Aorta (tissue), 5 donors: ENCODE measurements at places on chromosomes 12 and 14. TPM values are rescaled to one million over a fixed set of nuclear protein-coding genes. Genes with fewer than 3 reads are reported as not detected.

The PLA2G1B gene
- total RNA-seq = 0.91 TPM

- H3K27ac ChIP-seq = no peak overlapping the region
- no peak for DNase-seq
- no peaks in the 10 kb centered on the region for H3K4me1 ChIP-seq
- no peak overlapping the region for H3K4me3 ChIP-seq
- H3K27me3 ChIP-seq = no peaks in the 10 kb centered on the region
Measured at GRCh38 chr12:129258781-129259318, 405.6 kb downstream of the GLT1D1 start.

GRCh38 chr12:113260127-113260526 lies 38.9 kb downstream of the TPCN1 start:
- no peaks in the 10 kb centered on the region for H3K27me3 ChIP-seq
- no peak for DNase-seq
- peak overlapping the region; percentile 41 for H3K27ac ChIP-seq
- no peak overlapping the region for H3K4me3 ChIP-seq
- no peaks in the 10 kb centered on the region for H3K36me3 ChIP-seq
- peaks cover 5% of the 10 kb centered on the region for H3K4me1 ChIP-seq

The SMIM41 gene
- total RNA-seq = 0.84 TPM

The SLC4A8 gene
- 3.2 TPM for total RNA-seq

The ERBB3 gene
- 5.1 TPM for total RNA-seq

DNA sequence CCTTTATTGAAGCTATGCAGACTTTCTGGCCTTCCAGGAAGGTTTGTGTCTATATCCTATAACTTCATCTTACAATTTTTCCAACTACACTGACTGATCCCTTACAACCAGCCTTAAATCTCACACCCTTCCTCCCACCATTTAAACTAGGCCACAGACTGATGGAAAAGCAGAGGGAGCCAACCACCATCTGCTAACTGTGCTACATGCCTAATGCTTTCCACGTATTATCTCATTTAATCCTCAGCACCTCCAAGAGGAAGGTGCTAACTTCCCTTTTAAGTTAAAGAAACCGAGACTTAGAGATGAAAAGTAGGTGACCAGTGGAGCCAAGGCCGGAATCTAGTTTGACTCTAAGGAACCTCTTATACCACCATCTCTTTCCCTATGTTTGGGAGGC lies 22.7 kb upstream of the BLTP3B start:
- H3K27ac ChIP-seq = no peak overlapping the region
- H3K4me1 ChIP-seq = no peaks in the 10 kb centered on the region
- H3K4me3 ChIP-seq = no peak overlapping the region
- no peaks in the 10 kb centered on the region for H3K27me3 ChIP-seq
- H3K36me3 ChIP-seq = no peaks in the 10 kb centered on the region

The ACADS gene
- total RNA-seq = 11.3 TPM

- no peak for DNase-seq
- peaks cover 2% of the 10 kb centered on the region for H3K27me3 ChIP-seq
- H3K4me1 ChIP-seq = no peaks in the 10 kb centered on the region
- H3K4me3 ChIP-seq = no peak overlapping the region
Measured at GRCh38 chr12:119005913-119006312, 24.6 kb downstream of the SRRM4 start.

- no peaks in the 10 kb centered on the region for H3K27me3 ChIP-seq
- peaks cover 11% of the 10 kb centered on the region for H3K4me1 ChIP-seq
- H3K36me3 ChIP-seq = no peaks in the 10 kb centered on the region
- no peak for DNase-seq
Measured at GRCh38 chr14:23093991-23094665, 808 bp downstream of the ACIN1 start.

DNA sequence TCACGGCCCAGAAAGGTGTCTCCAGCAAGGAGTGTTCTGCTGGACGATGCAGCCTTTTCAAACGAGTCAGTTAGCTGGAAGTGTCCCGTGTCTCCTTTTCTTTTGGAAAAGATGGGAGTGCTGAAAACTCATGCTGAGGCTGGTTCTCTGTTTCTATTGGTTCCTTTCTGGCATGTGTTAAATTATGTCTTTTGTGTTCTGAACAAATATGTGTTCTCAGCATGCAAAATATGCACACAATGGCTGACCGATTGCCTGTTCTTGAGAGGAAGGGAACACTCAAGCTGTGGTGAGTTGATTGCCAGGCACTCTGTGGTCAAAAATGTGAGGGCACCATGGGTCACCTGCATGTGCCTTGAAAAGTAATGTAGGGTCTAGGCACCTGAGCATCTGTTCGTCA lies 181.3 kb downstream of the CACNA1C start:
- no peak for DNase-seq
- H3K4me1 ChIP-seq = peaks cover 8% of the 10 kb centered on the region
- H3K4me3 ChIP-seq = no peak overlapping the region
- H3K27ac ChIP-seq = peak overlapping the region; percentile 53

GRCh38 chr12:130627175-130627574 lies 88.9 kb downstream of the RIMBP2 start:
- no peak overlapping the region for H3K27ac ChIP-seq
- no peaks in the 10 kb centered on the region for H3K27me3 ChIP-seq
- DNase-seq = peak; percentile 33
- H3K36me3 ChIP-seq = no peaks in the 10 kb centered on the region
- no peak overlapping the region for H3K4me3 ChIP-seq
- H3K4me1 ChIP-seq = no peaks in the 10 kb centered on the region

GRCh38 chr12:68675101-68675842 lies 11.5 kb upstream of the NUP107 start:
- no peaks in the 10 kb centered on the region for H3K4me1 ChIP-seq
- H3K4me3 ChIP-seq = no peak overlapping the region
- no peaks in the 10 kb centered on the region for H3K36me3 ChIP-seq
- DNase-seq = no peak
- H3K27ac ChIP-seq = no peak overlapping the region

DNA sequence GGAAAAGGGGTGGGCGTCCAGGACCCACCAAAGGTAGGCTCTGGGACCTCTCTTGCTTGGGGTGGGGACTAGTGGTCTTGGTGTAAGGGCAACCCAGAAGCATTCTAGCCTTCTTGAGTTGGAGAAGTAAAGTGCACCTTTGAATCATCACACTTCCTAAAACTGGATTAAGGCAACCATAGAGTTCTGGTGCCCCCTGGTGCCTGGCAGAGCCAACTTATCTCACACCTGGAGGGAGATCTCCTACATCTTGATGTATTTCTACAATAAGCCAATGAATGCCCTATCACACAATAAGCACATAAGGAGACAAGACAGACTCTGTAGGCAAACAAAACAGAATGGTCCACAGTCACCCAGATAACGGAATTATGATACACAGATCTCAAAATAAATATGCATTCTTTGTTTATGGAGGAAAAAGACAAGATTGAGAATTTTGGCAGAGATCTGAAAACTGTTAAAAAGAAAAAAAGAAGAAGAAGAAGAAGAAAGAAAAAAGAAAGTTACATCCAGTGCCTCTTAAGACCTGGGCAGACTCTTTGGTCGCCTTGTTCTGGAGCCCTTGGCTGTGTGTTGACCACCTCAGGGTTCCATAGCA lies 95.9 kb upstream of the PPP2R5C start:
- no peak for DNase-seq
- peaks cover 3% of the 10 kb centered on the region for H3K27me3 ChIP-seq
- no peak overlapping the region for H3K4me3 ChIP-seq

The PLXNC1 gene
- 7.5 TPM for total RNA-seq

DNA sequence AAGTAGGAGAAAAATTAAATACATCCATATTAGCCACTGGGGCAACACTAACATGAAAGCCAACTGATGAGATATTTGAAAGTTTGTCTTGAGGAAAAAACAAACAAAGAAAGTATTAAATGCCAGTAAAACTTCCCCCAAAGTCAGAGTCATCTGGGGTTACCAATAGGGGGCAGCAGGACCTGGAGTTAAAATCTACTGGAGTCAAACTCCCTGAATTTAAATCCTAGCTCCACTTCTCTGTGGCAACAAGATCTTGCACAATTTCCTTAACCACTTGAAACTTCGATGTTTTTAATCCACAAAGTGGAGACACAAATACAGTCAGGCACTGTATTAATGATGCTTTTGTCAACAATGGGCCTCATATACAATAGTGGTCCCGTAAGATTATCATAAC lies 14.4 kb downstream of the PLEKHG7 start:
- no peak overlapping the region for H3K27ac ChIP-seq
- no peaks in the 10 kb centered on the region for H3K4me1 ChIP-seq
- H3K4me3 ChIP-seq = no peak overlapping the region

GRCh38 chr14:37932008-37932407 lies 275.7 kb upstream of the SSTR1 start:
- no peak for DNase-seq
- peaks cover 2% of the 10 kb centered on the region for H3K27me3 ChIP-seq
- H3K36me3 ChIP-seq = no peaks in the 10 kb centered on the region
- H3K4me3 ChIP-seq = no peak overlapping the region

The FOXG1 gene
- not detected for total RNA-seq

The DYRK2 gene
- 26.7 TPM for total RNA-seq

- H3K4me3 ChIP-seq = no peak overlapping the region
- H3K36me3 ChIP-seq = peaks cover 4% of the 10 kb centered on the region
- H3K27me3 ChIP-seq = no peaks in the 10 kb centered on the region
- H3K4me1 ChIP-seq = no peaks in the 10 kb centered on the region
- no peak for DNase-seq
Measured at GRCh38 chr12:106431839-106432411, 74.4 kb downstream of the POLR3B start.

The FOXM1 gene
- 1.6 TPM for total RNA-seq

DNA sequence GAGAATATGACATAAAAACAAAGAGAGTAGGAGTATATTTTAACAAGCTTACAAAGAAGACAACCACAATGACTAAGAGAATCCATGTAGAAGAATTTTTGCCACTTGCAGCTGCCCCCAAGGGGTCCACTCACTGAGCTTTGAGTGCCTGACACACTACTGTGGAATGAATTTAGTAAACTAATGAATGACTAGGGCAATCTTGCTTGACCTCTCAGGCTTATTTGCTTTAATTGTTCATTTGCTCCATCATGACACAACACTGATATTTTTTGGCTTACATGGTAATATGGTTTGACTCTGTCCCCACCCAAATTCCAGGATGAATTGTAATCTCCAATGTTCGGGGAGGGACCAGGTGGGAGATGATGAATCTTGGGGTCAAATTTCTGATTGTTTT lies 249.1 kb upstream of the FAR2 start:
- H3K27me3 ChIP-seq = no peaks in the 10 kb centered on the region
- H3K36me3 ChIP-seq = no peaks in the 10 kb centered on the region
- DNase-seq = no peak
- no peak overlapping the region for H3K27ac ChIP-seq
- no peak overlapping the region for H3K4me3 ChIP-seq

- H3K27me3 ChIP-seq = no peaks in the 10 kb centered on the region
- peaks cover 4% of the 10 kb centered on the region for H3K36me3 ChIP-seq
- DNase-seq = no peak
- no peaks in the 10 kb centered on the region for H3K4me1 ChIP-seq
Measured at GRCh38 chr14:71625175-71625574, 307.1 kb upstream of the RGS6 start.

- no peak overlapping the region for H3K4me3 ChIP-seq
- H3K4me1 ChIP-seq = no peaks in the 10 kb centered on the region
- DNase-seq = no peak
- no peaks in the 10 kb centered on the region for H3K36me3 ChIP-seq
- H3K27me3 ChIP-seq = no peaks in the 10 kb centered on the region
Measured at GRCh38 chr14:102620413-102620812, 28.0 kb downstream of the RCOR1 start.

DNA sequence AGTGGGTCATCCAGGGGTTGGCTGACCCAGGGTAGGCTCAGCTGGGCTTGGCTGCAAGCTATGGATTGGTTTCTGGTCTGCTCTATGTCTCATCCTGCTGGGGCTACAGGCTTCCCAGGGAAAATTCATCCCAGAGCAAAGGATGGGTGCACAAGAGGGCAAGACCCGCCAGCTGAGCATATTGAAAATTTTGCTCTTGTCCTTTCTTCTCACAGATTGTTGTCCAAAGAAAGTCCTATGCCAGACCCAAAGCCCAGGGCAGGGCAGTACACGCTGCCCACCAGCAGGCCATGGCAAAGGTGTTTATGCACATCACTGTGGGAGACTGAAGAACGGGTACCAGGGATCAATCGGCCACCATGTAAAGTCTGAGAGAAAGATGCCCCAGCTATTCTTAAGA lies 95.3 kb upstream of the PARP11 start:
- H3K4me3 ChIP-seq = no peak overlapping the region
- no peaks in the 10 kb centered on the region for H3K36me3 ChIP-seq
- no peaks in the 10 kb centered on the region for H3K4me1 ChIP-seq

GRCh38 chr12:8712572-8712971 lies 14.8 kb downstream of the RIMKLB start:
- H3K4me1 ChIP-seq = peaks cover 4% of the 10 kb centered on the region
- DNase-seq = no peak
- no peak overlapping the region for H3K4me3 ChIP-seq
- no peaks in the 10 kb centered on the region for H3K27me3 ChIP-seq
- no peaks in the 10 kb centered on the region for H3K36me3 ChIP-seq

The KRT79 gene
- not detected for total RNA-seq

GRCh38 chr14:52883658-52884057 lies 67.2 kb downstream of the FERMT2 start:
- no peak overlapping the region for H3K4me3 ChIP-seq
- H3K27me3 ChIP-seq = no peaks in the 10 kb centered on the region
- H3K4me1 ChIP-seq = no peaks in the 10 kb centered on the region
- DNase-seq = no peak
- H3K36me3 ChIP-seq = no peaks in the 10 kb centered on the region

DNA sequence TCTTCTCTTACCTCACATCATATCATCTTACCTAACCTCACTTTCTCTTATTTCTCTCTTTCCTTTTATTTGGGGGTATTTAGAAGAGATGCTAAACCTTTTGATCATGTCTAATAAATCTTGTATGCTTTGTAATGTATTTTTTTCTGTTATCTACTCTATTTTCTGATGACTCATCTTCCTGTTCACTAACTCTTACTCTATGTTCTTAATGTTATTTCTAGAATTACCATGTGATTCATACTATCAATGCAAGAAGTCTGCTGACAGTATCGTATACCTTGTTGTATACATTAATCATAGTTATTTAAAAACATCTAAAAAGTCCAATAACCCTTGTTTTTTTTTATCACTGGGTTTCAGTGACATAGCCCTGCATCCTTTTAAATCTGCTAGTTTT lies 62.3 kb downstream of the MGAT4C start:
- H3K27me3 ChIP-seq = no peaks in the 10 kb centered on the region
- H3K4me1 ChIP-seq = no peaks in the 10 kb centered on the region
- no peak overlapping the region for H3K27ac ChIP-seq
- no peaks in the 10 kb centered on the region for H3K36me3 ChIP-seq

The KRT82 gene
- total RNA-seq = not detected

DNA sequence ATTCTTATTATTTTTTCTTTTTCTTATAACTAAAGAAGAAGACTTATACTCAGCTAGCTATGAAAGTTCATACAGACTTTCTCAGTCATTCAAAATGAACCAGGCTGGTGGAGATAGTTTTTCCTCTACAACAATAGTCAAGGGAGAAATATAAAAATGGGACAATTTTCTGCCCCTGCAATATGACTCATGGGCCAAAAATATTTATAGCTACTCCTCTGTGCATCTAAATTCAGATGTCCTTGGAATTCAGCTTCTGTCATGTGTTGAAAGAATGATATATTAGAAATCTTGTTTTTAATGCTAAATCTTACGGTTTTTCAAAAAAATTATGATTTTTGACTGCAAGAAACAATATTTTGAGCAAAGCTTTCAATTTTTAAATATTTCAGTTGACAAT lies 237.2 kb upstream of the SYT10 start:
- H3K36me3 ChIP-seq = no peaks in the 10 kb centered on the region
- DNase-seq = no peak
- H3K4me3 ChIP-seq = no peak overlapping the region

GRCh38 chr12:66678338-66679275 lies at the start of gene GRIP1:
Gene GRIP1, minus strand, starts transcription at chr12:66679076. Its CDS starts 172 bp downstream, at chr12:66678904.
- H3K27me3 ChIP-seq = no peaks in the 10 kb centered on the region
- no peaks in the 10 kb centered on the region for H3K36me3 ChIP-seq
- peak within 1 kb of the TSS; percentile 61 for H3K4me3 ChIP-seq
- DNase-seq = no peak
- no peak within 1 kb of the TSS for H3K27ac ChIP-seq
- H3K4me1 ChIP-seq = peaks cover 3% of the 10 kb centered on the region

The RNF212B gene
- total RNA-seq = not detected
